ENCODE measurements at places on chromosomes 1 and 21. TPM values are rescaled to one million over a fixed set of nuclear protein-coding genes. Genes with fewer than 3 reads are reported as not detected.

Gene SPRR3
- total RNA-seq: not detected

Gene FCER1A
- total RNA-seq: not detected

Gene TUFT1
- total RNA-seq: 8.5 TPM

Gene OR2L8
- total RNA-seq: 0.36 TPM

Gene TAS1R1
- total RNA-seq: not detected

Gene NEGR1
- not detected for total RNA-seq

Gene CCDC17
- 4.5 TPM for total RNA-seq

Gene MRPL55
- 90.2 TPM for total RNA-seq

Gene SLC27A3
- total RNA-seq: 6.5 TPM

Gene TPRG1L
- total RNA-seq: 39.8 TPM

Gene PLD5
- not detected for total RNA-seq

Gene FAM163A
- not detected for total RNA-seq

Gene GABRD
- total RNA-seq: 0.19 TPM

Gene SLC5A9
- total RNA-seq: not detected

Gene IL20
- not detected for total RNA-seq

Gene TMEM125
- not detected for total RNA-seq

Gene AIM2
- 0.43 TPM for total RNA-seq

GRCh38 chr1:47216278-47217059, 15.6 kb downstream of the TAL1 start:
- no peak for DNase-seq

- no peak for DNase-seq
These were observed 43.8 kb upstream of the PRRX1 start for GRCh38 chr1:170620164-170620563.

GRCh38 chr1:51314974-51315373, 15.4 kb downstream of the TTC39A start:
- DNase-seq: no peak

DNA sequence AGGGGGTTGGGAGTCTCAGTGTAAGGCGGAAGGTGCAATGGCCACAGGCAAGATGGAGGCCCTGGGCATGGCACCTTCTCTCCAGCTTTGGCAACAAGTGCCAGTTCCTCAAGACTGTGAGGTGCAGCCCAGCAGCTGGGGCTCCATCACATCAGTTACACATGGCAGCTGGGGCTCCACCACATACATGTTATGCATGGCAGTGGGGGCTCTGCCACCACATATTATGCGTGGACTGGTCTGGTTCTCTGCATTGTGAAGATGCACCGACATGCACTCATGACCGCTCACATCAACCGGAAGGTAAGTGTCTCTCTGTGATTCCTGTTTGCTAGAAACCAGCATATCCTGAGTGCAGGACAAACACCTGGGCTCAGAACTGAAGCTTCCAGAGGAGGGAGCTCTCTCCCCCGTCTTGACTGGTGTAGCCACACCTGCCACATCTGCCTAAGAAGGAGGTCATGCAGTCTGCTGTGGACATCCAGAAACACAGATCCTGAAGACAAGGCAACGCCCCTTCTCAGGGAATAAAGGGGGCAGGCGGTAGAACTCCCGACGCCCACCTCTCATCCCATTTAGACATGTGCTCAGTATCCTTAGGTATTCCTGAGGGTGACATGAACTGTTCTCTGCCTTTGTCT, 104.1 kb upstream of the TMPRSS2 start:
- DNase-seq: no peak

DNA sequence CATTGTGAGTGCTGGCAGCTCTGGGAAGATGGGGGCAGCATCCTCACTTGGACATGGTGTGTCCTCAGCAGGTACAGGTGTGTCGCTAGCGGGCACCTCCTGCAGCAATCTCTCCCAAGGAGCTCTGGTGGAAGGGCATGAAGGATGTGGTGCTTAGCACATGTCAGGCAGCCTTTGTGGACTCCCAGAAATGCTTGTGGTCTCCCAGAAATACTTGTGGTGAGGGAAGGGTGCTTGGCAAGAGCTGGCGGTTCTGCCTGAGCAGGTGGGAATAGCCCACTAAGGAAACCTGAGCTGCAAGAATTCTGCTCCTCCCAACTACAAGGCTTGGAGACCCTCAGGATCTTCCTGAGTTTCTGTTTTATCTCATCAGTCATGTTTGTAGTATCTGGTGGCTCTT, 371.6 kb downstream of the PRDM2 start:
- DNase-seq: no peak

DNA sequence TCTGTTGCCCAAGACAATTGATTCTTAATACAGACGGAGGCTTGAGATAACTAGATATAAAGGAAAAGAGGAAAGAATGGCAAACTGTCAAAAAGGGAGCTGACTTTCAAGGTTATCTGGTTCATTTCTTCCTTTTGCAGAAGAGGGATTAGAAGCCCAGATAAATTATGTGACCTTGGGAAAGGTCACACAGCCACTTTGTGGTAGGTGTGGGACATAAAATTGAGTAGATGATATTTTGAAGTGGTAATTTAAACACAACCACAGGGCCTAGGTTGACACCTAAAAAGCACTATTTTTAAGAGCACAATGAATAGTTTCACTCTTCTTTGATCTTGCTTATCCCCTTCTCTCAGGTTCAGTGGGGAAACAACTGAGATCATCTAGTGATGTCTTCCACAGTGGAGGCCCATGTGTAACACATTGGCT, 16.9 kb upstream of the KIAA0040 start:
- peak; percentile 70 for DNase-seq

GRCh38 chr1:180908074-180908765, 4.5 kb upstream of the KIAA1614 start:
- no peak for DNase-seq

GRCh38 chr1:89260566-89261255, 11.9 kb downstream of the GBP5 start:
- DNase-seq: no peak

- DNase-seq: no peak
These were observed 121.7 kb downstream of the TNFSF18 start for GRCh38 chr1:172929006-172929405.

GRCh38 chr1:232057217-232057895, 430.8 kb downstream of the DISC1 start:
- no peak for DNase-seq

GRCh38 chr1:235455097-235455496, 49.2 kb downstream of the B3GALNT2 start:
- no peak for DNase-seq

GRCh38 chr1:181112071-181112929, 23.8 kb downstream of the IER5 start:
- DNase-seq: no peak

DNA sequence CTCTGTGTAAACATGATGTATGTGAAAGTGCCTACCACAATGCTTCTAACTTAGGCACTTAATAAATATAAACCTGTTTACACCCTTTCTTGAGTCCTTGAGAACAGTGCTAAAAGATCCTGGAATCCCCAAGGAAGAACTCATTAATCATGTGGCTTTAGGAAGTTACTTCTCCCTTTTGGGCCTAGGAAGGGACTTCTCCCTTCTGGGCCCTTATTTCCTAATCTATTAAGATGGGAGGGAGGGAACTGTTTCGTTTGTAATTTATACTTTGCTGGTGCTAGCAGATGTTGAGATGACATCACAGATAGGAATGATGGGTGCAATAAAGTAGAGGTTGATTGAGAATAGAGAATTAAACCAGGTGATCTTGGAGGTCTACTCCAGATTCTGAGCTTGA, 1.2 kb downstream of the BTF3L4 start:
- DNase-seq: no peak

DNA sequence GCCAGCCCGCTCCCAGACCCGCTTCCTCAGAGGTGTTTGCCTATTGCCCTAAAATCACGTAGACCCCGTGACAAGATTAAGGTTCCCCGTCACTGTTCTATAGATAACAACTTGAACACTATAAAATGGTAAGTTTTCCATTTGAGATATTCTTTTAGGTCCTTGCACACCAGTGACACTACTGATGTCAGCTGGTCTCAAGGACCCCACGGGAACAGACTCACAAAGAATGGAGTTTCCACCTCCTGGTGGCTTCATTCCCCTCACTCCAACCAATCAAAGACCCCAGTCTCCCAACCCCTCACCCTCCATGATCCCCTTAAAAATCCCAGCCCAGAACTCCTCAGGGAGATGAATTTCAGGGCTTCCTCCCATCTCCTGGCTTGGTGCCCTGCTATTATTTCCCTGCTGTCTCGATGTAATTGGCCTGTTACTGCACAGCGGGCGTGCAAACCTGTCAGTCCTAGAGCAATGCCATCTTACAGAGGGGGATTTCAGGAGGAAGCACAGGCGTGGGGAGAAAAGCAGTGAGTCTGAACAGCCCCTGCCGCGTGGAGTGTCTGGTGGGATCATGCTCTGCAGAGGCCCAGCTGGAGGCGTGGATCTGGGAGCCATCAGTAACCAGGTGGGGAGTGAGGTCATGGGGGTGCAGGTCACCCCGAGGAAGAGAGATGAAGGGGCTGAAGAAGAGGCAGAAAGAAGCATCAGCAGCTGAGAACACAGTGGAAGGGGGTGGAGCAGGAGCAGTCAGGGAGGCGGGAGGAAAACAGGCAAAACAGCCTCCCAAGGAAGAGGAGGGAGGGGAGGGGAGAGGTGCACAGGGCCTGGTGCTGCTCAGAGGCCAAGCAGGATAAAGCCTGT, 35.1 kb upstream of the LBR start:
- no peak for DNase-seq

GRCh38 chr1:72648465-72648864, 366.1 kb upstream of the NEGR1 start:
- no peak for DNase-seq

- DNase-seq: no peak
These were observed 45.4 kb upstream of the IPO9 start for GRCh38 chr1:201783572-201783971.

- no peak for DNase-seq
These were observed 18.2 kb downstream of the CENPF start for GRCh38 chr1:214621236-214621635.

DNA sequence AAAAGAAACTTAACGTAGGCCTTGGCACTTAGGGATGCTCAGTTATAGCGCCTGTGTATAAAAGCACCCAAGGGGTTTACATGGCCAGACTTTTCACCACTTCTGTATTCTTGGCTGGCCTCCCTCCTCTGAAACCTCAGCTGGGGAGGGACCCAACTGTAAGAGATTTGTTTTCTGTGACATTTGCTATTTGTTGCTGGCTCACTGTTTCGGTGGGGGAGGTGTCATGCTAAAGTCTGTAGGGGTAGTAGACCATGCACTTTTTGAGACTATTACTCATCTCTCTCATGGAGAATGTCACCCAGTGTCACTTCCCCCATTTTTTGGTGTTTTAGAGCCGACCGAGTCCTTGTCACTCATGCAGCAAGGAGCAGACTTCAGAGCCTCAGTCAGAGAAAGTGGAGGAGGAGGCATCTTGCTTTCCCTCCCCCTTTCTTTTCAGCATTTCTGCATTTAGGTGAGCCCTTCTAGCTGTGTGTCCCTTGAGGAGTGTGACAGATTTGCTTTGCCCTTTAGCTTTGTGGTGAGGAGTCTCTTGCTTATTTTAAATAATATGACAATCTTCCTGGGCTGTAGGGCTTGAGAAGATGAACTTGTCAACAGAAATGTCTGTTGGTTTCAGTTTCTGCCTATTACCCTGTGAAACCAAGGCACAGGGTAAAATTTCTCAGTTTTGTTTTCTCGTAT, 160.1 kb downstream of the FASLG start:
- no peak for DNase-seq

GRCh38 chr1:35080171-35080854, 1.1 kb downstream of the ZMYM1 start:
- DNase-seq: no peak

DNA sequence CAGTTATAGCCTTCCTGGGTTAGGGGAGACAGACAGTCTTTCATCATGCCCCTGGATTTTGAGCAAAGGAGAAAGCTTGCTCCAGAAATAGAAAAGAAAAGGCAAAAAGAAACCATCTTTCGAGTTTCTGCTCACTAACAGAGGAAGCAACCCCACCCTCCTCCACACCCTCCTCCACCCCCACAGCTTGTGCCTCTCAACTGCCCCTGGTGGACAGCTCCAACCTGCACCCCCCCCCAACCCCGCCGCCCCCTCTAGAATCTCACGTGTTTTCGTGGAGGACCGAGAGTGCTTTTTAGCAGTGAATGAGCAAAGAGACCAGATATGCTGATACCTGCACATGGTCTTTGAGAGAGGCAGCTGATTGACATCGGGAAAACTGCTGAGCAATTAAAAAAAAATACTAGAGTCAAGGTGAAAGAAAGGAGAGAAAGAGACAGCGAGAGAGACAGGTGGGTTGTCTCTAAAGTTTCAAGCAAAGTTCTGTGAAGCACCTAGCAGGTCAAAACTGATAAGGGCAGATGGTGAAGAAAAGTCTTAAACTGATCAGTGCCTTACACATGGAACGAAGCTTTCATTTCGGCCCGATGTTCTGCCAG, 358.3 kb downstream of the KIF26B start:
- DNase-seq: no peak

DNA sequence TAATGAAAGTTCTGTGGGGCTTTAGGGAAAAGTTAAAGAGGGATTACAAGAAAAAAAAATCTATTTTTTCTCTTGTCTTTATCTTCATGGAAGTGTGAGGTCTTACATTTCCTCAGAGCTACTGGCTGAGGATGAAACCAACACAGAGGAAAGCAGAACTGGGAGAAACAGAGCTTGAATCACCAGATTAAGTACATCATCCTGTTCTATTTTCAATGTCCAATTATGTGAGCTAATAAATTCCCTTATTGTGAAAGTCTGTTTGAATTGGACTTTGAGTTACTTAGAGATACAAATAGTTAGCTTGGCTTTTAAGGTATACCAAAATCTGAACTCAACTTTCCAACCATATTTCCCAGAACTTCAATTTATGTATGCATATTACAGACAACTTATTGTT, 69.2 kb downstream of the LPGAT1 start:
- no peak for DNase-seq

DNA sequence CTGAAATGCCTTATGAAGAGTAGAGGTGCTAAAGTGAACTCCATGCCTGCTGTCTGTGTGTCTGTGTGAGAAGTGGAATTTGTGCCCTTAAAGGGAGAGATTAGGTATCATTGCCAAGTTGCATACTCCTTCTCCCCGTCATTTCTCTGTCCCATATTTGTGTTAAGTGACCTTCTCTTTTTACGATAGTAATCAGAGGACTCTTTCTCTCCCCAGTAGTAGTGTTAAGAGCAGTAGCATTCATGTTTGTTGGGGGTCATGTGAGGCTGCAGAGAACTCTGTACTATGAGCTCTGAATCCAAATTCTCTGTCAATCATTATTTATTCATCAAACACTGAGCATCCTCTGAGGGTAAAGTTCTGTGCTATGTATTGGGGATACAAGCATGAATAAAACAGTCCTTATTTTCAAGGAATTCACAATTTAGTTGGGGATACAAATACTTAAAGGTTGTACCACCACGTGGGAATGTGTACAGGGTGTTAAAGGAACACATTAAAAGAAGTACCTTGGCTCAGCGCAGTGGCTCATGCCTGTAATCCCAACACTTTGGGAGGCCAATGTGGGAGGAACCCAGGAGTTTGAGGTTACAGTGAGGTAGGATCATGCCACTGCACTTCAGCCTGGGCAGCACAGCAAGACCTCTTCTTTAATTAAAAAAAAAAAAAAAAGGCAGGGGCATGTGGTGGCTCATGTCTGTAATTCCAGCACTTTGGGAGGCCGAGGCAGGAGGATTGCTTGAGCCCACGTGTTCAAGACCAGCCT, 24.8 kb upstream of the KCNQ4 start:
- DNase-seq: no peak
